ENCODE measurements at places on chromosomes 16 and 17.

- DNase-seq, result no peak
Observed at GRCh38 chr16:21673469-21673868, 9.7 kb downstream of the OTOA start.

- DNase-seq, result no peak
Observed at GRCh38 chr17:77894126-77894956, 64.2 kb upstream of the TNRC6C start.

GRCh38 chr17:13240851-13241250, 223.0 kb upstream of the ELAC2 start:
- no peak for DNase-seq

- no peak for DNase-seq
Observed at GRCh38 chr17:14940108-14940937, 324.8 kb downstream of the PMP22 start.

DNA sequence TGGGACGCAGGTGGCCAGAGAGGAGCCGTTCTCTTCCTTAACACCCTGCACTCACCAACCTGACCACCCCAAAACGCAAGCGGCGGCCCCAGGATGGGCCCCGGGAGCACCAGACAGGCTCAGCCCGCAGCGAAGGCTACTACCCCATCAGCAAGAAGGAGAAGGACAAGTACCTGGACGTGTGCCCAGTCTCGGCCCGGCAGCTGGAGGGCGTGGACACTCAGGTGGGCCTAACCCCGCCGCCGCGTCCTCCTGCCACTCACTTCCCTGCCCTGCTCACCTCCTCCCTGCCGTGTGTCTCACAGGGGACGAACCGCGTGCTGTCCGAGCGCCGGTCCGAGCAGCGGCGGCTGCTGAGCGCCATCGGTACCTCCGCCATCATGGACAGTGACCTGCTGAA, 4.6 kb upstream of the HSD3B7 start:
- no peak for DNase-seq

- no peak for DNase-seq
Observed at GRCh38 chr17:56431736-56432135, 161.8 kb upstream of the NOG start.

GRCh38 chr17:78957128-78957527, 22.6 kb downstream of the LGALS3BP start:
- no peak for DNase-seq

DNA sequence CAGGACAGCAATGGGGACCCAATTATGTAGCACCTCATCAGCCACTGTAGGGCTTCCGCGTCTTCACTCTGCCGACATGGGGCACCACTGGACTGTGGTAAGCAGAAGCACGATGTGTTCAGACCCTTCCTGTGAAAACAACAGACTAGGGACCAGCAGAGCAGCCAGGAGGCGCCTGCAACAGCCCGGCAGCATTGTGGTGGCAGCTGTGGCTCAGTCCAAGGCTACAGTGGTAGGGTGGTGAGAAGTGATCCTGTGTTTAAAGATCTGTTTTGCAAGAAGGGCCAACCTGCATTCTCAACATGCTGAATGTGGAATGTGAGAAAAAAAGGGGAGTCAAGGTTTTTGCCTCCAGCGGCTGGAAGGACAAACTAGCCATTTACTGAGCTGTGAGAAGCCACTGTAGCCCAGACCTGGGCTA, 80.8 kb downstream of the GAS7 start:
- peak; percentile 5 for DNase-seq

GRCh38 chr16:27325736-27326135, 12.0 kb downstream of the IL4R start:
- DNase-seq, result no peak

DNA sequence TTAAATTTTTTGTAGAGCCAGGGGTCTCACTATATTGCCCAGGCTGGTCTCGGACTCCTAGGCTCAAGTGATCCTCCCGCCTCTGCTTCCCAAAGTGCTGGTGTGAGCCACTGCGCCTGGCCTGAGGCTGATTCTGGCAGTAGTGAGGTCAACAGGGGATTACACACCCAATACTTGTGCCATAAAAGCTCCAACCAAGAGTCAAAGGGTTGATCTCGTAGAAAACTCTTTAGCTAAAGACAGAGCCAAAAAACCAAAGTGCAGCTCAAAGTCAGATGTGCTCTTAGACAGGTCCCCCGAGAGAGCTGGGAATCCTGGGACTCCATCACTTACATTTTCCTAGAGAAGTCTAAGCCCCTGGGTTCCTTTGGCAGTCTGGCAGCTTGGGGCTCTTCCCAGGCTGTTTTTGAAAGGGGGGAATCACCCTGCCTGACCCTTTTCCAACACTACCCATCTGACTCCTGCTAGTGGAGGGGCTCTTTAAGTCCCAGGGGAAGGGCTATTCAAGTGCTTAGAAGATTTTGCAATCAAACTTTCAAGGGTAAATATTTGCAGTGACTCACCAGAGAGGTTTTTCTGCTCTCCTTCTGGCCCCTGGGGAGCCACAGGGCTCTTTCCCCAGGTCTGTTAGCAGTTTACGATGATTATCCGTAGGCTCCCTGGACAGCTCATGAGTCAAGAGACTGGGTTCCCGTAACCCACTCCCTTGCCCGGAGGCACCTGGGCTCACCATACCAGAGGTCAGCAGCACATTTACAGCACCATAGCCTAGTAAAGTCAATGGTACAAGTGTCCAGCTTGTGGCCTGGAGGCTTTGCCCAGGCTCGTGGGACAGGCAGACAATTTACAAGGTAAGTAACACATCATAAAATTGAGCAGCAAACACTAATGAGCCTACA, 408.7 kb downstream of the SLC39A11 start:
- DNase-seq, result no peak

- no peak for DNase-seq
Observed at GRCh38 chr17:2195729-2196128, 107.9 kb downstream of the SMG6 start.

DNA sequence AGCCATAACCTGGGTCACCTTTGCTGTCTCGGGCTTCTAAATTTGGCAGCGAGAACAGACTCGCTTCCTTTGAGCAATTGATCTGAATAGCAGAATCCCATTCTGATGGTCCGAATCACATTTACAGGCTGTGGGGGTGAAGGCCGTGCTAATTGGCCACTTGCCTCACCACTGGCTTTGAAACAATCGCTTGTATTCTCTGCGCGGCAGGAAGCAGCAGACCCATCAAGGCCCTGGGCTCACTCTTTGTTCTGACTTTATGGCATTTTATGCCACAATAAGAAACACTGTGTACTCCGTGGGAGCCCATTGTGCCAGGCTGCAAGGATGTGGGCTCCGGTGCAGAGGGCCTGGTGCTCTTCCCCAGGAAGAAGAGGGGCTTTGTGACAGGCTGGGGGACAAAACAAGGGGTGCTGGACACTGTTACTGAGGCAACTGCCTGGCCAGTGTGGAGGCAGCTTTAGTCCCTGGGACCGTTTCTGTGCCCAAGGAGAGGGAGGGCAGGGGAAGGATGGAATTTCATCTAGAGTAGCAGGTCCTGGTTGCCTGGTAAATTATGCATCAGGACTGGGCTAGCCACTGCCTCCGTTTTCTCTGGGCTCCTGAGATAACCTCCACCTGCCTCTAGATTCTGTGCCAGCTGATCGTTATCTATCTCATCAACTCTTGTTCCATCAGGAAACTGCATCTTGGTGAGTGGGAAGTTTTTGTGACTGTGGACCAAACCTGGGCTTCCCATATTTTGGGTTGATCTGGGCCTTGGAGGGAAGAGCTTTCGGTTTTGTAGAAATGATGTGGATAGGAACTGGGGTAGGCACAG, 78.5 kb downstream of the MRC2 start:
- no peak for DNase-seq

DNA sequence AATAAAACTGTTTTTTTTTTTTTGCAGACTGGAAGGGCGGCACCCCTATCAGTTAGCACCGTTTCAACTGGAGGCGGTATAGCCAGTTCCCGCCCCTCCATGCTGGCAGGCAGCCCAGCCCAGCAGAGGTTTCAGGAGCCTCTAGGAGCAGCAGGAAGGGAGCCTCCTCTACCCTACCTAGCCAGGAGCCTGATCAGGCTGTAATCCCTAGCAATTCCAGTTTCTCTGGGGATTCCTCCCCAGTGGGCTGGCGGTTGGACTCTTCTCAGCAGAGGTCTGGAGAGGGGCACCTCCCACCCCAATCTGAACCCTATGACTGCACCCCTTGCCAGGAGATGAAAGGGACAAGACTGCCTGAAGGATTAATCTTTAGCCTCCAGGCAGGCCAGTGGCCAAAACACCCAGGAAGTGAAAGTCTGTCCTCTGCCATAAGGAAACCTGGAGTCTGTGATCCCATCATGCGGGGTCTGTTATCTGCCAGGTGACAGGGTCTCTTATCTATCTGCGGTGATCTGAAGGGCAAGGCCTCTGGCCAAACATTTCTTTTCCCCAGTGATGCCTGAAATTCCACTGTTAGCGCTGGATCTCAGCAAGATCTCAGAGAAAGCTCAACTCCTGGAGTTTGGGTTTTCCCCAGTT, 4.9 kb upstream of the CDH1 start:
- DNase-seq, result no peak

GRCh38 chr16:87127061-87127765, 190.0 kb downstream of the C16orf95 start:
- DNase-seq, result no peak

- DNase-seq, result no peak
Observed at GRCh38 chr17:48595278-48595999, 1.9 kb upstream of the HOXB5 start.

DNA sequence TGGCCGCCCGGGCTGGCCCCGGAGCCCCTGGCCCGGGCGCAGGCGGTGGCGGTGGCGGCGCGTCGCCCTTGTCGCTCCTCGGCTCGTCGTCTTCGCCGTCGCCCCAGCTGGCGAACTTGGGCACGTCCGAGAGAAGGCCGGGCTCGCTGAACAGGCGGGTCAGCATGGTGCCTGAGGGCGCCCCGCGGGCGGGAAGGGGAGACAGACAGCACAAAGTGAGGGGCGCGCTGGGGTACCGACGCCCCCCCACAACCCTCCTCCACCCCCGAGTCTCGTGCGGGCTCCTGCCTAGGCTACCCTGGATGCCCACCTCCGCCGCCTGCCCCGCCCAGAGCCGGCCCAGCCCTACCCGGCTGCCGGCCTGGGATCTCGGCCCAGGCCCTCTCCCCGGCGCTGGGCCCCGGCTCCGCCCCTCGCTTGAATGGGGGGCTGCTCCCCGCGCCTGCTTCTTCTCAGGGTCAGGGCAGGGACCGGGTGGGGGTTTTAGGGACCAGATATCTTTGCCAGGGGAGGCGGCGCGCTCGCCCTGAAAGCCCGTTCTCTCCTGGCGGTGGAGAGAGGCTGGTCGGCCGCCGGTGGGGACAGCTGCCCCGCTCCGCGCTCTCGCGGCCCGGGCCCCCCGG, 1.2 kb downstream of the NEUROD2 start:
- no peak for DNase-seq

DNA sequence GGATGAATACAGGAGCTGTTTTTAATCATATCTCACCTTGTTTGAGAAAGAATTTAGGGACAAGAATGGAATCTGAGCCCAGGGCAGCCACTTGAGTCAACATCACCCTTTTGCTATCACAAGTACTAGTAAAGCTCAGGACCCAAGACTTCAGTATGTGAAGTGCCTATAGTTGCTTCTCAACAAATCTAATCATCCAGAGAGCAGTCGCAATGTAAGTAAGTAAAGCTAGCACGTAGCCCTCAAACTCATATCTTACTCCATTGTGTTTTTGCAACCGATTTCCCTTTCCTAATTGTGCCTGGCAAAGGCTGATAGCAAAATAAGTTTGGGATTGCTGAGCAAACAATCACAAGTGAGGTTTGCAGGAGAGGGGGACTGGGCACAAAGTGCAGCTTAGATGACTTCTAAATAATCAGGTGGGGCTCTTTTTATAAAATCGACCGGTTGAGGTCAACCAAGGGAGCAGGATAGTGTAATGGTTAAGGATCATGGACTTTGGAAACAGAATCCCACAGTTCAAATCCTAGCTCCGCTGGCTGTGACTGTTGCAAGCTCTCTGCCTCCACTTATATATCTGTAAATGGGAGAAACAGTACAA, 13.0 kb downstream of the TOB1 start:
- no peak for DNase-seq

DNA sequence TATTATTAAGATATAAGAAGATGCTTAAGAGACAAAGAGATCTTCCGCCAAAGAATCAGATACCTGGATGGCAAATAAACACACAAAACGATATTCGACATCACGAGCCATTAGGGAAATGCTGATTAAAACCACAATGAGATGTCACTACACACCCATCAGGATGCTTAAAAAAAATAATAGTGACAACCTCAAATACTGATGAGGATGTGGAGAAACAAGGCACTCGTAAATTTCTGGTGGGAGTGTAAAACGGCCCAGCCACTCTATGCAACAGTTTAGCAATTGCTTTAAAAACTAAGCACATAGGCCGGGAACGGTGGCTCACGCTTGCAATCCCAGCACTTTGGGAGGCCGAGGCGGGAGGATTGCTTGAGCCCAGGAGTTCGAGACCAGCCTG, 39.4 kb downstream of the TBC1D16 start:
- DNase-seq, result no peak

DNA sequence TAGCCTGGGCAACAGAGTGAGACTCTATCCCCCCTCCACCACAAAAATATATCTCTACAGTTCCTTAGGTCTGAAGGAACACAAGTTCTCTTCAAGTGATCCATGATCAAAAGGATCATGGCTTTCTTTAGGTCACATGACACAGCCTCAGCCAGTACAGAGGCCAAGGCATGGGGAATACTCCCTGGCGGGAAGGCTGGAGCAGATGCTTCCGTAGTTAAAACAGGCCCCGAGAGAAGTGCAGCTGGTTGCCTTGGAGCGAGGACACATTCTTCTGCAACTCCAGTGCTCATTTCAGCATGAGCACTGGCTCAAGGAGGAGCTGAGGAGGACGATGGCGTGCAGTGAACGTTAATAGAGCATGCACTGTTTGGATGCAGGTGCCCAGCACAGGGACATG, 13.5 kb downstream of the CDIP1 start:
- no peak for DNase-seq

- no peak for DNase-seq
Observed at GRCh38 chr16:25750488-25751216, 58.9 kb downstream of the HS3ST4 start.

- DNase-seq, result no peak
Observed at GRCh38 chr17:8884336-8884990, 17.0 kb upstream of the PIK3R6 start.

GRCh38 chr16:67339453-67339852, 12.8 kb downstream of the LRRC36 start:
- no peak for DNase-seq

GRCh38 chr16:89661215-89661614, 3.6 kb downstream of the SPATA33 start:
- DNase-seq, result no peak

- no peak for DNase-seq
Observed at GRCh38 chr17:6627019-6627418, 13.5 kb downstream of the KIAA0753 start.

Data from stimulated activated CD8-positive, alpha-beta memory T cell treated with anti-CD3 and anti-CD28 coated beads, Interleukin-7, amount 100 ng/mL, for 1 hour (primary cell).